ENCODE measurements at places on chromosomes 11 and 22. TPM values are rescaled to one million over a fixed set of nuclear protein-coding genes. Genes with fewer than 3 reads are reported as not detected.

The CARNS1 gene
- total RNA-seq: 39.0 TPM

The KCNJ5 gene
- 6.1 TPM for total RNA-seq

The INS gene
- total RNA-seq: not detected

The OR51B2 gene
- total RNA-seq: 1.0 TPM

The OR4C5 gene
- not detected for total RNA-seq

The TREH gene
- total RNA-seq: not detected

The DESI1 gene
- 30.4 TPM for total RNA-seq

The OR5P2 gene
- total RNA-seq: not detected

The CARD16 gene
- total RNA-seq: 3.3 TPM

The LYVE1 gene
- 22.3 TPM for total RNA-seq

The SMTNL1 gene
- 107 TPM for total RNA-seq

The SYT13 gene
- 1.5 TPM for total RNA-seq
